ENCODE measurements at places on chromosomes 11 and 22.
A peak's percentile ranks its signal among the peaks of the same experiment; 100 is the strongest.

GRCh38 chr11:124799348-124800225 is 619 bp downstream of the MSANTD2 start:
- DNase-seq: peak; percentile 70

DNA sequence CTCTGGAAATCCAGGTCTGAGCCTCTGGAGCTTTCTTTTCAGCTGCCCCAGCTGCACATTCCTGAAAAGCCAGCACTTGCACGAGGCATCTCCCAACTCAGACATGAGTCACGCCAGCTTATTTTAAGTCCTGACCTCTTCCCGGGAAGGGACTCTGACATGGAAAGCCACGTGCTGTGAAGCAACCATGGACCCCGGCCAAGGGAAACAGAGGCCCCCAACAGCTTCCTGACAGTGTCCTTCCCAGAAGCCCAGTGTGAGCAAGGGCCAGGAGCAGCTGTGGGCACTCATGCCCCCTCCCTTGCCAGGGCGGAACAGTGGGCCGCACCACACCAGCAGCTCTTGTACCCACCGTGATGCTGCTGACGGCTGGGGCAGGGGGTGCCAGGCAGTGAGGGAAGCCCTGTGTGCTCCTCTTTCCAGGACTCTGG is 118.8 kb upstream of the CADM1 start:
- peak; percentile 69 for DNase-seq

- DNase-seq: no peak
These were observed 218.9 kb upstream of the ISX start for GRCh38 chr22:34847072-34847471.

DNA sequence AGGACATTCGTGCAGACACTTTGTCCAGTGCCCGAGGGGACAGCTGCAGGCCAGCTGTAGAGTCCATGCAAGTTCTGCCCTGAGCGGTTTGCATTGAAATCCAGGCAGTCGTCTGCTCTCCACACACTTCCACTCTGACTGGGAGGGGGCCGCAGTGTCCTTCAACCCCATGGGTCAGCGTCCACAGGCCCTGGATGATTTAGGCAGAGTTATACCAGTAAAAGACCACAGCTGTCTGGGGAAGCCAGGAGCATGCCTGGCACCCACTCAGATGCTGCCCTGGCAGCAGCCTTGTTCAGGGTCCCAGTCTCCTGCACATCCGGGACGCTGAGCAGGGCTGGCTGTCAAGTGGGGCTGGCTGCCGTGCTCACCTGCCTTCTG is 26.5 kb downstream of the KRTAP5-5 start:
- no peak for DNase-seq

GRCh38 chr11:120331301-120331996 is 4.8 kb upstream of the ARHGEF12 start:
- DNase-seq: no peak

GRCh38 chr11:14041040-14041439 is 78.5 kb downstream of the SPON1 start:
- no peak for DNase-seq

DNA sequence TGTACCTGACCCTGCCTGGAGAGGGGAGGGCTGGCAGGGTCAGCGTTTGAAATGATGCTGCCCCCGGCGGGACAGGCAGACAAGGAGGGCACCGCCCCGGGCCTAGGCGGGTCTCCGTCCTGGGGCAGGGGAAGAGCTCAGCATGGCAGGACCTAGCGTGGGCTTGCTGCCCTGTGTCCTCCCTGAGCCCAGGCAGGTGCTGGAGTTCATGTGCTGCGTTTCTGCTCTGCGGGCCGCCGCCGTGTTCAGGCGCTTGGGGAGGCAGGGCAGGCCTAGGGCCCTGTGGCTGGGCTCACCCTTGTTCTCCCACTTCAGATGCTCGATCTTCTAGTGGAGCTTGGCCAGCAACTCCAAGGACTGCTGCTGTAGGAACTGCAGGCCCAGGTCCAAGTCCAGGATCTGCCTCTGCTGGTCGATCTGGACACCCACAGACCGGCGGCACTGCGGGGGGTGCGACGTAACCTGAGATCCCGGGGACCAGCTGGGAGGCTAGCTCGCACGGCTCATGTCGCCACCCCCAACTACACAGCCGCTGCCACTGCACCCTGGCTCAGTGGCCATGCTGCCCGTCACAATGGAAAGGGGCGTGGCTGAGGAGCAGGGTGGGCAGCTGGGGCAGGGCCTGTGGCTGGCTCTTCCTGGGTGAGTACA is 84.4 kb downstream of the MED15 start:
- DNase-seq: no peak

GRCh38 chr11:59501931-59502330 is 1.4 kb upstream of the OR4D11 start:
- DNase-seq: no peak

GRCh38 chr11:115222218-115222862 is 281.9 kb downstream of the CADM1 start:
- no peak for DNase-seq

DNA sequence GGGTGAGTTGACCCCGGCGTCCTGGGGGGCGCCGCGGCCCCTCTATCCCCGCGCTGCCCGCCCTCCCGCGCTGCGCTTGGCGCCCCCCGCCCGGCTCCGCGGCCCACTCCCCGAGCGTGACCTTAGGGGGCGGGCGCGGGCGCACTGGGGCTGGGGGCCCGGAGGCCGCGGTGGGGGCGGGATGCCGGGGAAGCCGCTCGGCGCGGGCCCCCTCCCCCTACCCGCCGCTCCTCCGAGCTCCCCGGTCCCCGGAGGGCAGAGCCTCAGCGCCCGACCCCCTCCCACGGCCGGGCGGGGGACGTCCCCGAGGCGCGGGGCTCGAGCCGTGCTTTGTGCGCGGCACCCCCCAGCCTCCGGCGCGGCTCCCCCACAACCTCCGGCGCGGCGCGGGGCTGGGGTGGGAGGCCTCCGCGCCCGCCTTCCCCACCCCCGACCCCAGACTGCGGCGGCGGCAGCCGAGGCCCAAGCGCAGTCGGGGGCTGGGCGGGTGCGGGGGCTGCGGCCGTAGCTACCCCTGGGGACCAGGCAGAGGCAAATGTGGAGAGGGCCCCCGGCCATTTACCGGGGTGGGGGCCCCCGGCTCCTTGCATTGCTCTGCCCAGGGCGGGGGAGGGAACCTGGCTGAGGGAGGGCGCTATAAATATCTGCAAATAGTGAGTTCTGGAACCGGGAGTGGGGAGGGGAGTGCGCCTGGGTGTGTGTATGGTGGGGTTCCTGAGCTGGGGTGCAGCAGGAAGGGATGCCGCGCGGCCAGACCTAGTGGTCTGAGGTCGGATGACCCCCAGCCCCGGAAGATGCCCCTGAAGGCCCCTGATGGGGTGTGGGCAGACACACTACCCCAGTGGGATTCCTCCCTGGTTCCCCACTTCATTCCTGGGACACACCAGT is 988 bp downstream of the MGAT3 start:
- no peak for DNase-seq

DNA sequence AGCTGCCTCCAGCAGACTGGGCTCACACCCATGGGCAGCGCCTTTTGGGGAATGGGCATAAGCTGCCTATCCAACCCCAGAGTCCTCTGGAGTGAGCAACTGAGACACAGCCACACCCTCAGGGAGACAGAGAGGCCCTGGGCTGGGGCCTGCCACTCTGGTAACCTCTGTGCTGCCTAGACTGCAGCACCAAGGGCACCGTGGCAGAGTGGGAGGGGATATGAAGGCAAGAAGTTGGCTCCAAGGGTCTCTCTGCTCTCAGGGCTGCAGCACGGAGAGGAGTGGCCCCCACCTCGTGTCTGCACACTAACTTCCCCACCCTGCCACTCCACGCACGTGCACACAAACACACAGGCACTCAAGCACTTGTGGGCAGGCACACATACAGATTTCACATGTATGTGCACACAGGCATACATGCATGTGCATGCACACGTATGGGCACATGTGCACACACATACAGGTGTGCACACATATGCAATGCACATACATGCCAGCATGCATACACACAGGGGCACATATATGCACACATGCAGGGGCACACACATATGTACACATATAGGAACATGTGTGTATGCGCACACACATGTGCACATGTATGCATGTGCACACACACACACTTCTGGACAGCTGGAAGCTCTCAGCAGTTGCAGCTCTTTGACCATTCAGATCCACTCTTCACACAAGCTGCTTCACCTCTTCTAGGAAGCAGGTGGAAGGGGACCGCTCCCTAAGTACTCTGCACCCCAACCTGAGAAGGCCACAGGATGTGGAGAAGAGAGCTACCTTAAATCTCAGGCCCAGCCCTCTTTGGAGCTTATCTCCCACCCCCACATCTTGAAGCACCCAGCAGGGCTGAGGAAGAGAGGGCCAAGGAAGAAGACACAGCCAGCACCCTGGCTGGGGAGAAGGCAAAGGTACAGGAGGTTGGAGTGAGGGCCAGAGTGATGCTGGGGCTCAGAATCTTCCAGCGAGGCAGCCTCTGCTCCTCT is 4.3 kb downstream of the IGSF9B start:
- DNase-seq: no peak

DNA sequence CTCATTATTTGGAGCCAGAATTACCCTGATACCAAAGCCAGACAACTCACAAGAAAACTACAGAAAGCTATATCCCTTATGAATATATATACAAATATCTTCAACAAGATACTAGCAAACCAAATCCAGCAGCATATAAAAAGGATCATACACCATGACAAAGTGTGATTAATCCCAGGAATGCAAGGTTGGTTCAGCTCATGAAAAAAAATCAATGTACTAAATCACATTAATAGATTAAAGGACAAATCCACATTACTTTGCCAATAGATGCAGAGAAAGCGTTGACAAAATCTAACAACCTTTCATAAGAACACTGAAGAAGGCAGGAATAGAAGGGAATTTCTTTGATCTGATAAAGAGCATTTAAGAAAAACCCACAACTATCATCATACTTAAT is 50.4 kb upstream of the TEAD1 start:
- DNase-seq: no peak

DNA sequence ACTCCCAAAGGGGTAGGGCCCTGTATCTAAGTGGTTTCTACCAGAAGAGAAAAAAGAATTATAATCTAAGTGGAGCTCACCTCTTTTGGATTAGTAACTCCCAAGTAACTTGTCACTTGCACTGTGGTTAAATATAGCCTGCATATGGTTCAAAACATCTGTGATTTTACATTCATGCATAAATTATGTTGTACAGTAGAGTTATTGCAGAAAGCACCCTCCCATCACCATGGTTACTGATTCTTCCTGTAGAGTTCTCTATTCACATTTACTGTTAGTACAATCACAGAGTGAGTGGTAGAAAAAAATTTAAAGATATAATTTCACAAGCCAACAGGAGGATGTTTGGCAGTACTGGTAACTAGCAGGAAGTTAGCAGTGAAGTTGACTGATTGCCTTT is 80.4 kb downstream of the LRRC4C start:
- DNase-seq: no peak

- no peak for DNase-seq
These were observed 6.1 kb upstream of the STIM1 start for GRCh38 chr11:3849297-3849874.

- no peak for DNase-seq
These were observed 106.7 kb downstream of the CCDC81 start for GRCh38 chr11:86481399-86481798.

- DNase-seq: peak; percentile 68
These were observed 29.2 kb downstream of the SC5D start for GRCh38 chr11:121321614-121322243.

DNA sequence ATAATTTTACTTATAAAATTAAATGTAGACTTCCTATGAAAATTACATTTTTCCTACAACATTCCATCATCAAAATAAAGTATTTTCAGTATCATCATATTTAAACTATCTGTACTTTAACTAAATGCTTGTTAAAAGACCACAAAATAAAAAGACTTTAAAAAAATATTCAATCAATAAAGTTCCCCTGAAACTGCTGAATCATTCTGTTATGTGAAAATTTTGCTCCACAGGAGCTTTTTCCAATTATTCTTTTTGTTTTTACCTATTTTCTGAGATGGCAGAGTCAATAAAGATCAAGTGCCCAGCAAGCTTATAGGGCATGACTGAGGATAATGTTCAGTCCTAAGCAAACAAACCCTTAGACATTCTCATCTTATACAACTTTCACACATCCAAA is 27.3 kb downstream of the ALKBH8 start:
- DNase-seq: no peak

DNA sequence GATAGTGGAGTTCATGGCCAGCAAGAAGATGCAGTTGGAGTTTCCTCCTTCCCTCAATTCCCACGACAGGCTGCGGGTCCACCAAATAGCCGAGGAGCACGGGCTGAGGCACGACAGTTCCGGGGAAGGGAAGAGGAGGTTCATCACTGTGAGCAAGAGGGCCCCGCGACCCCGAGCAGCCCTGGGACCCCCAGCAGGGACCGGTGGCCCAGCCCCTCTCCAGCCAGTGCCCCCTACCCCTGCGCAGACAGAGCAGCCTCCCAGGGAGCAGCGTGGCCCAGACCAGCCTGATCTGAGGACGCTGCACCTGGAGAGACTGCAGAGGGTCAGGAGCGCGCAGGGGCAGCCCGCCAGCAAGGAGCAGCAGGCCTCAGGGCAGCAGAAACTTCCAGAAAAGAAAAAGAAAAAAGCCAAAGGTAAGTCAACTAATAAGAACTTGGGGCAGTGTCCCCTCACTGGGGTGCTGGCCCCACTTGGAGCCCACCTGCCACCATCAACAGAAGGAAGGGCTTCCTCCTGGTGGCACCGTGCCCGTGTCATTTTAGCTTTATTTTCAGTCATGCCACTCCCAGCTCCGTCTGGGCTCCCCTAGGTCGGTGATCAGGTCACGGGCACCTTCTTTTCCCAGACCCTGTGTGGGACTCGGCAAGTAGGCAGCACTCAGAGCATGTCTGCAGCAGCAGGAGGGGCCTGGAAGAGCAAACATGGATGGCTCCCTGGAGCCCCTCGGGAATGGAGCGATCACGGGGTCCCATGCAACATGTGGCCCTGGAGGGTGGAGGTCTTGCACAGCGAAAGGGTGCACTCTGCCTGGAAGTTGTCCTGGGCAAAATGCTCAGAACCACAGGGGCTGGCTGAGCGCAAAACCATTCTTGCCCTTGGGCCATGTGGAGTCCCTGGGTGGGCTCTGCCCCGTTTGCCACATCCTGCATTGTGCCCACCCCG is 33.3 kb downstream of the IGHMBP2 start:
- no peak for DNase-seq

DNA sequence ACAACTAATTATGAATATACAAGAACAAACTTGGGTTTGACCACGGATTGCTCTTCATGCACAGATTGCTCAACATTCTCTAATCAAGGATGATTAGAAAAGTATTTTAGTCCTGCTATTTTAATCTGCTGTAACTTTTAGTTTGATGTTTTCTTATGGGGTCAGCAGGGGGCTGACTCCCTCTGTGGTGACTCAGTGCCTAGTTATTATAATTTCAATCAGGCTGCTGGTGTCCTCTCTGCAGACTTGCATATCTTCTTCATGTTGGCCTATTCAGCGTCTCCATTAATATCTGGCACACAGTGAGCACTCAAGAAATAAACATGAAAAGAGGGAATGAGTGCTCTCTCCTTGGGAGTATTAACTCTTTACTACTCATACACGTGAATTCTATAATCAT is 223.8 kb upstream of the DDI1 start:
- DNase-seq: no peak

- no peak for DNase-seq
These were observed 332.4 kb upstream of the ARHGAP42 start for GRCh38 chr11:100354736-100355135.

DNA sequence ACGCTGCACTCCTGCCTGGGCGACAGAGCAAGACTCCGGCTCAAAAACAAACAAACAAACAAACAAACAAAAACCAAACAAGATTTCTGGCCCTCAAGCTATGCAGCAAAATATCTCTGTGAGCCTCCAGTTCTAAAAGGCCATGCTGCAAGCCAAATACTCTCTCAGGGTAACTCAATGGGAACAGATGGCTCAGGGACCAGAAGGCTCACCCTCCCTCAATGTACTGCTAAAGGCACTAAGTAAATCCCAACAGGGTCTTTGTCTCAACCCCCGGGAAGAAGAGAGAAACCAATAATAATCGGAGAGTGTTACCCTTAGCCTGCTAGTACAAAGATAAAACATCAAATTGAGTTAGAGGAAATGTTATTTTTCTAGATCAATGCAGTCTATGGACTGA is 119.7 kb upstream of the ZC3H12C start:
- DNase-seq: no peak

Data from mucosa of descending colon (tissue), 3 donors.